ENCODE measurements at places on chromosomes 1 and 21. TPM values are rescaled to one million over a fixed set of nuclear protein-coding genes. Genes with fewer than 3 reads are reported as not detected.

Gene COL16A1
- total RNA-seq = not detected

Gene CHI3L2
- total RNA-seq = 5.0 TPM

Gene TFF2
- not detected for total RNA-seq

Gene KCNK2
- total RNA-seq = not detected

Gene GNG4
- total RNA-seq = not detected

Gene MAP1LC3C
- not detected for total RNA-seq

Gene CRABP2
- 5.1 TPM for total RNA-seq

Gene CD1B
- not detected for total RNA-seq

Gene LIN28A
- total RNA-seq = not detected

Gene S100A2
- not detected for total RNA-seq

DNA sequence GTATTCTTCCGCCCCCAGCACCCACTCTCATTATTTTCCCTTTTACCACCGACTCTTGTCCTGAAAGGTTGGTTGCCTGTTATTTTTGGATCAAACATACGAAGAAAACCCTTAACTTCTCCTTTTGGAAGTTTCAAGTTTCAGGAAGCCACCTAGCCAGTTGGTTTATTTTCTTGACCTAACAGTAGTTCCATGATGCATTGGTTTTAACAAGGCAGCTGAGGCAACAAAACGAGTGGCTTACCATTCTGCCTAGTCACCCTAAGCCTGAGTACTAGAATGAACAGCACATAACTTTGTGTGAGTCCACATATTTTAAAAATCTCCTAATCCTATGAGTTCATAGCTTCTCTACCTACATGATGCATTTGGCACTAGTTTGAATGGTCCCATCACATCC is 28.9 kb downstream of the OLFM3 start:
- no peaks in the 10 kb centered on the region for H3K4me1 ChIP-seq
- H3K27ac ChIP-seq = no peak overlapping the region
- no peaks in the 10 kb centered on the region for H3K36me3 ChIP-seq
- H3K4me3 ChIP-seq = no peak overlapping the region
- H3K27me3 ChIP-seq = no peaks in the 10 kb centered on the region

DNA sequence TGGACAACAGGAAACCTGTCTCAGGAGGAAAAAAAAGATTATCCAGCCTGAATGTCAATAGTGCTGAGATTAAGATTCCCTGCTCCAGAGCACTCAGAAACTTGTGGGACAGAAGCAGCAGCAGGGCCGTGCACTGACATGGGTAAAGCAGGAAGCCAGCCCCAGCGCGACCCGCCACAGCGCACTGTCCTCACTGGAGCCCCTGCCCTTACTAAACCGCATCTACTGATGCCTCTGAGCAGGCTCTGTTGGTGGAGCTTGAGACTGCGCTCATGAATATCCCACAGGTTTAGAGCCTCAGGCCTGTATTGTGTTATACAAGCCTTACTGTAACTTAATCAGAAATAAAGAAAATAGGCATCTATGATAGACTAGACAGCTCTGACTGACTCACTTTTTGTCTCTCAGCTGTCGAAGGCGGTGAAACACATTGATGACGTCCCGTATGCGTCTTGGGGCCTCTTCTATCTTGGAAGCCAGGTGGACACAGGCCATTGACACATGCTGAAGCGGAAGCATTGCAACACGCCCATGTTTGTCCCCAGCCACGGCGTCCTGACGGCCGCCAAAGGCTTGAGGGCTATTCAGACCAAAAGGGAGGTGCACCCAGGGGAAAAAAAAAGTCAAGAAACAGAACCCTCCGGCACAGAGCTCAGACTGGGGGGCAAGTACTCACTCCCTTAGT is 1.2 kb downstream of the CCNL2 start:
- H3K27ac ChIP-seq = peak overlapping the region; percentile 83
- H3K4me1 ChIP-seq = peaks cover 30% of the 10 kb centered on the region
- no peaks in the 10 kb centered on the region for H3K27me3 ChIP-seq
- H3K4me3 ChIP-seq = peak overlapping the region; percentile 88

DNA sequence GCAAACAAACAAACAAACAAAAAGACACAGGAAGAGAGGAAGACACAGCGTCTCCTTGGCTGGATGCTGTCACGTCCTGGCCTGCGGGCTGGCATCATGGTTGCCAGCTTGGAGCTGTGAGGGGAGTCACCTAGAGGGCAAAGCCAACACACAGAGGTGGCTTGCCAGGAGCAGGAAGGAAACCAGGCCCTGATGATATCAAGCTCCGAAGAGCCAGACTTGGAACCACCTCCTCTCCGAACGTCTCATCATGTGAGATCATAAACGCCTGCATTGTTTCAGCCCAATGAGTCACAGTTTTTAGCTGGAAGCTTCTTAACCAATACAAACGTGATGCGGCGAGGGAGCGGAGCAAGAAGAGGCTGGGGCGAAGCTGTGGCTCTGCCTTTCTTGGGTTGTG is 8.7 kb downstream of the PLA2G2D start:
- no peak for DNase-seq
- no peak overlapping the region for H3K27ac ChIP-seq
- no peaks in the 10 kb centered on the region for H3K36me3 ChIP-seq
- H3K4me3 ChIP-seq = no peak overlapping the region

DNA sequence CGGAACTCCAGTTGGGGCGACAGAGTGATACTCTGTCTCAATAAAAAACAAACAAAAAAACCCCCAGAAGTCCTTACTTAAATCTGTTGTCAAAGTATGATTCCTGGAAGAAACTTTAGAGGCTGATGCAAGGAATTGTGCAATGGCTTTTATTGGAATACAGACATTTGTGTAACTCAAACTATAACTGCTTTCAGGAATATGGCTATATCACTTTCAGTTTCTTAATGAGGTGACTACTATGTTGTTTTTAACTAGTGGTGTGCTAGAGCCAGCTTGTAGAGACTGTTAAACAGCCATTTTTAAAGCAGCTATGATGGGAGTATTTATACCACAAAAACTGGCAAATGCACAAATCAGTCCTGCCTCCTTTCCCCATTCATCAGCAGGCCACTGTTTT is 22.7 kb upstream of the DNAJC28 start:
- no peaks in the 10 kb centered on the region for H3K27me3 ChIP-seq
- DNase-seq = peak; percentile 34
- H3K4me1 ChIP-seq = no peaks in the 10 kb centered on the region
- no peak overlapping the region for H3K27ac ChIP-seq
- H3K36me3 ChIP-seq = peaks cover 76% of the 10 kb centered on the region

- H3K27ac ChIP-seq = peak overlapping the region; percentile 76
- no peak for DNase-seq
- no peaks in the 10 kb centered on the region for H3K36me3 ChIP-seq
- H3K4me3 ChIP-seq = peak overlapping the region; percentile 93
- H3K4me1 ChIP-seq = peaks cover 43% of the 10 kb centered on the region
- H3K27me3 ChIP-seq = no peaks in the 10 kb centered on the region
Measured at GRCh38 chr1:86915737-86916235, 1.4 kb downstream of the HS2ST1 start.

DNA sequence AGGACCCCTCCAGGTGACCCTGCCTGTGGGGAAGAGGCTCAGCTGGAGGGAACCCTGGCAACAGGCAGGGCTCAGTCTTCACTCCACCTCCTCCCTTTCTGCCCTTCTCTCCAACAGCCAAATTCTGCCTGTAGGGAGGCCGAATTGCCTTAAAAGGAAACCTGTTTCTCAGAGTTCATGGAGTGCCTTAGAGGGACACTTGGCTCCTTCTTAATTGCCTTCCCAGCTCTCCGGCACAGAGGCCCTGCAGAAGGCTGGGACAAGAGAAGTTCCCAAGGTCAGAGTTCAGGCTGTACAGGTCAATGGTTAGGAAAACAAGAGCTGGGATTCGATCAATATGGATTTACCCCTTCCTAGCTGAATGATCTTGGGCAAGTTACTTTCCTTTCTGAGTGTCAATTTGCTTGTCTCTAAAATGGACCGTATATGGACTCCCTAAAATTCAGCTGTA is 6.2 kb downstream of the CSRP1 start:
- DNase-seq = no peak
- peaks cover 12% of the 10 kb centered on the region for H3K36me3 ChIP-seq
- H3K27me3 ChIP-seq = no peaks in the 10 kb centered on the region
- H3K4me1 ChIP-seq = peaks cover 8% of the 10 kb centered on the region

- H3K27ac ChIP-seq = no peak overlapping the region
- H3K4me1 ChIP-seq = no peaks in the 10 kb centered on the region
- H3K27me3 ChIP-seq = no peaks in the 10 kb centered on the region
- DNase-seq = no peak
Measured at GRCh38 chr1:17923666-17924065, 168.5 kb downstream of the ACTL8 start.

DNA sequence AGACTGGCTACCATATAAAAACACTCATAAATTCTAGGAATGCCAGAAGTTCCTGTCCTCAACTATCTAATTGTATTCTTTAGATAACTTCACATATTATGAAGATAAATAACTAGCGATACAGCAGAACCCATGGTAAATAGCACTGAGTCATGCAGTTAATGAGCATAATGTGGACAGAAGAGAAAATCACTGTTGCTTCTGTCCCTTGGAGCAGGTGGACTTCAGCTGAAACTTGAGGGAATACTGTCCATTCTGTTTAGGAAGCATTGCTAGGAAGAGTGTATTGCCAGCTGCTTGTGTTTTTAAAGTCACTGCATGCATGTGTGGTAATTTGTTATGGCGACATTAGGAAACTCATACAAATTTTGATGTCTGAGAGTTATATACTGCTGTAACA is 854.4 kb downstream of the LTN1 start:
- DNase-seq = no peak
- H3K27ac ChIP-seq = no peak overlapping the region
- H3K36me3 ChIP-seq = no peaks in the 10 kb centered on the region
- no peaks in the 10 kb centered on the region for H3K27me3 ChIP-seq
- no peaks in the 10 kb centered on the region for H3K4me1 ChIP-seq

GRCh38 chr1:84377480-84378095 is 20.7 kb upstream of the DNASE2B start:
- DNase-seq = no peak
- H3K4me3 ChIP-seq = no peak overlapping the region
- no peak overlapping the region for H3K27ac ChIP-seq

DNA sequence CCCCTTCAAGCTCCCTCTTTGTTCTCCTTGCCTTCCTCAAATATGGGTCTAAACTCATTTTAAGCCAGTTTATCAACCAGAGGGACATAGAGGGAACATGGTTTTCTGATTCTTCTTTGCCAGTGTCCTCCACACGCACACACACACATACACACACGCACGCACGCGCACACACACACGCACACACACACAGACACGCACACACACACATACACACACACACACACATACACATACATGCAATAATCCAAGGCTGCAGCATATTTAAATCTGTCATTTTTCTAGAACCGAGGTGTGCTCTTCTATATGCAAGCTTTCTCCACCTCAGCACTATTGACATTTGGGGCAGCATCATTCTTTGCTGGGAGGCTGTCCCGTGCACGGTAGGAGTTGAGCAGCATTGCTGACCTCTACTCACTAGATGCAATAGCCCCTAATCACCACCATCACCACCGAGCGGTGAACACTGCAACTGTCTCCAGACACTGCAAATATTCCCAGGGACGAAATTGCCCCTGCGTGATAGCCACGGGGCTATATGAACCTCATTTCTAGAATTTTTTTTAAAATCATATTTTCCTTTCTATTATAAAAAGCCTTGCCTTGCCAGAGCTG is 8.0 kb downstream of the TNFRSF9 start:
- no peak overlapping the region for H3K4me3 ChIP-seq
- DNase-seq = no peak
- H3K4me1 ChIP-seq = peaks cover 44% of the 10 kb centered on the region
- H3K27ac ChIP-seq = no peak overlapping the region
- no peaks in the 10 kb centered on the region for H3K27me3 ChIP-seq

DNA sequence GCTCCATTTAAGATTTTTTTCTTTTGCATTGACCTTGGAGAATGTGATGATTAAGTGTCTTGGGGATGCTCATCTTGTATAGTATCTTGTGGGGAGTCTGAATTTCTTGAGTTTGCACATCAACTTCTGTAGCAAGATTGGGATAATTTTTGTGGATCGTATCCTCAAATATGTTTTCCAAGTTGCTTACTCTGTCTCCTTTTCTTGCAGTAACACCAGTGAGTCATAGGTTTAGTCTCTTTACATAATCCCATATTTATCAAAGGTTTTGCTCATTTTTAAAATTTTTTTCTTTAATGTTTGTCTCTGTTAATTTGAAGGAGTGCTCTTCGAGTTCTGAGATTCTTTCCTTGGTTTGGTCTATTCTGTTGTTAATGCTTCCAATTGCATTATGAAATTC is 41.7 kb upstream of the ANGPTL1 start:
- H3K4me3 ChIP-seq = no peak overlapping the region
- no peak for DNase-seq
- no peak overlapping the region for H3K27ac ChIP-seq
- H3K4me1 ChIP-seq = no peaks in the 10 kb centered on the region
- H3K36me3 ChIP-seq = no peaks in the 10 kb centered on the region

- H3K27ac ChIP-seq = no peak overlapping the region
- H3K4me1 ChIP-seq = no peaks in the 10 kb centered on the region
- DNase-seq = no peak
- no peaks in the 10 kb centered on the region for H3K36me3 ChIP-seq
- H3K27me3 ChIP-seq = no peaks in the 10 kb centered on the region
- no peak overlapping the region for H3K4me3 ChIP-seq
Measured at GRCh38 chr21:18252680-18253079, 8.0 kb downstream of the CHODL start.

DNA sequence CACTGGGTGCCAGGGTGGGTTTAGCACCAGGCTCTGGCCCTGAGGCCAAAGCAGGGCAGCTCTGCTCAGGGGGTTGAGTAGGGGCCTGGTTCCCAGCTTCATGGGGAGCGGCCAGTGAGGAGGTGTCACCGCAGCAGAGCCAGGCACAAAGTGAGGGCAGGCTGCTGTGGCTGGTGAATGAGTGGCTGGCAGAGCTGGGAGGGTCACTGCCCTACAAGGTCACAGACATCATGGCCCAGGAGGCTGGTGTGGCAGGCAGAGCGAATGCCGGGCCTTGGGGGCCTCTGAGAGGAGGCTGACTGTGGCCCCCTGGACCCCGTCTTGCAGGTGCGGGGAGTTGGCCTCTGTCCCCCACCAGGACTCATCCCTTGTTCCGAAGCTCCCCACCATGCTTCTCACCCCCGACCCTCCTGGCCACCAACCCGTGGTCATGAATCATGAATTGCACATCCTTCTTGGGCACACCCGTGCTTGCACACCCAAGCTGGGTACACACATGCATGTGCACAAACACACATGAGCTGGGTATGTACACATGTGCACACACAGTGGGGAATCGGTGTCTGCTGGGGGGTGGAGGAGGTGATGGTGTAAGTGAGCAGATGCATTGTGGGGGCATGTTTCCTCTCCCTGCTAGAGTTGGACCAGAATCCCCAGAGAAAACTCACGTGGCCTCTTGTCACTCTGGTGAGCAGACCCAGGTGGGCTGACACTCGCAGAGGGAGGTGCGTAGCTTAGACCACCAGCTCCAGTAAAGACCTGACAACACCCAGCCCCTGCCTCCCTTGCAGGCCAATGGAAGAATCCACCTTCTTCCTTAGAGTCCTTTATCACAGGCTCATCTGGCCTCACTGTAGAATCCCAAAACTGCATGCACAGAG is 4.8 kb upstream of the GNB1 start:
- H3K27ac ChIP-seq = no peak overlapping the region
- DNase-seq = no peak
- H3K27me3 ChIP-seq = no peaks in the 10 kb centered on the region
- H3K4me1 ChIP-seq = peaks cover 34% of the 10 kb centered on the region
- H3K4me3 ChIP-seq = no peak overlapping the region

All from CD4-positive, CD25-positive, alpha-beta regulatory T cell (primary cell).